Activated T-helper 9 cell treated with anti-CD3 and anti-CD28 coated beads, Interleukin-2, amount 50 U/mL, for 16 hours (primary cell): ENCODE measurements at places on chromosomes 7 and 10.

DNA sequence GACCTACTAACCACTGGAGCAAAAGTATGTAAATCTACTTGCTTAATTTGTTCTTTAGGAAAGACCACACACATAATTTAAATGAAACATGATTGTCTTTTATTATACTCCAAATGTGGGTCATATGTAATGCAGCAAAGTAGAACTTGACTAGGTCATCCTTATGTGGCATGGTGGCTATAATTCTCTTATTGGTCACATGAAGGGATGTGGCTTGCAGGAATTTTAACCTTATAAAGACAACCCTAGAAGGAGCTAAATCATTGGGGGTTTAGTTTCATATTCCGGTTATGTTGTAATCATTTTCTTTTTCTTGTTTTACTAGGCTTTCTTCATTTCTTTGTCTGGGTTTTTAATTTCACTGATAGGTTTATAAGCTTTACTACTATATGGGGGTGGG is 93.9 kb downstream of the SEPTIN7 start:
- DNase-seq, result no peak

- no peak for DNase-seq
Measured at GRCh38 chr10:7579681-7580080, 87.1 kb downstream of the ITIH5 start.

- no peak for DNase-seq
Measured at GRCh38 chr7:45069444-45070253, 19.1 kb downstream of the NACAD start.

DNA sequence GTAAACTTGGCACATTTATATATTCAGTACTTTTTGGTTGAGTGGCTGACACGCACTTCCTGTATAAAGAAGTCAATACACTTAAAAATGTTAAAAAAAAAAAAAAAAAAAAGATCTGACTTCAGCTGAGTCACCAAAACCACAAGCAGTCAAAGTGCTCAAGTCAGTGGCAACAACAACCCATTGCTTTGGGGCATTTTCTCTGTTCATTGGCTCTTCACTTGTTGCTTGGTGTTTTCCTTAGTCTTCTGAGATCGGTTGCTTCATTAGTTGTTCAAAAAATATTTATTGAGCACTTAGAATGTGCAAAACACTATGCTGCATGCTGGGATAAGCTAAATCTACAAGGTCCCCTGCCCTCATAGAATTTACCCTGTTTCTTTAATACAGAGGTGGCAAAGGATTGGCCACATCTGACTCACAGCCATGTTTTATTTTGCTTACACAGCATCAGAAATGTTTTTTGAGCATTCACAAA is 63.7 kb downstream of the ZNRF2 start:
- DNase-seq, result peak; percentile 12

DNA sequence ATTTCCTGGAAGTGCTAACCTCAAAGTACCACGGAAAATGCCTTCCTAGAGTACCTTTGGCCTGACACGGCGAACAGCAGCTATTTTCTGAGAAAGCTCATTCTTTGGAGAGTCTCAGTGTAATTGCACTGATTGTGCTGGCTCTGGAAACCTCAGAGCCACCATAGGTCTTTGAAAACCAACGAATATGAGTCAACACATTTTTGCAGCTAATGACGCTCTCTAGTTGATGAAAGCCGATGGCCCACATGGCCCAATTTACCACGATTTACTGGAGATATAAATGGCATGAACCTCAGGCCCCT is 187.1 kb downstream of the ADARB2 start:
- no peak for DNase-seq
